ENCODE measurements at places on chromosomes 3 and 15. TPM values are rescaled to one million over a fixed set of nuclear protein-coding genes. Genes with fewer than 3 reads are reported as not detected.

DNA sequence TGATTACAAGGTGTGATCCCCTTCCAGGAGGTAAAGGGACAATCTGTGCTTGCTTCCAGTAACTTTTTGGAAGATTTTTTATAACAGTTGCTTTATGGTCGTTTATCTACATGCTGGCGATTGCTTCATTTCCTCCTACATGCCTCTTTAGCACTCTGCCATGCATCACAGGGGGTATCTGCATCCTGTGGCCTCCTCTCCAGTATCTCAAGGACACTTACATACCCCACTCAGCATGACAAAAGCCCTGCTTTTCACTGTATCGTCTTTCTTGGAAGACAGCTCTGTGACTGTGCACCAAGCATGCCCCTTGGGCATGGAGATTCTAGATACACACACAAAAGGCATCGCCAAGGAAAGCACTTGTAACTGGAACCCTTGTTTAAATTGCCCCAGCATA, 25.3 kb downstream of the CAPN3 start:
- DNase-seq, result no peak

GRCh38 chr15:100759698-100760356, 119.8 kb upstream of the ALDH1A3 start:
- DNase-seq, result no peak

Gene NFKBIZ
- polyA plus RNA-seq, result 20.5 TPM

Gene MUC4
- 0.34 TPM for polyA plus RNA-seq

Gene VGLL3
- 25.1 TPM for polyA plus RNA-seq

DNA sequence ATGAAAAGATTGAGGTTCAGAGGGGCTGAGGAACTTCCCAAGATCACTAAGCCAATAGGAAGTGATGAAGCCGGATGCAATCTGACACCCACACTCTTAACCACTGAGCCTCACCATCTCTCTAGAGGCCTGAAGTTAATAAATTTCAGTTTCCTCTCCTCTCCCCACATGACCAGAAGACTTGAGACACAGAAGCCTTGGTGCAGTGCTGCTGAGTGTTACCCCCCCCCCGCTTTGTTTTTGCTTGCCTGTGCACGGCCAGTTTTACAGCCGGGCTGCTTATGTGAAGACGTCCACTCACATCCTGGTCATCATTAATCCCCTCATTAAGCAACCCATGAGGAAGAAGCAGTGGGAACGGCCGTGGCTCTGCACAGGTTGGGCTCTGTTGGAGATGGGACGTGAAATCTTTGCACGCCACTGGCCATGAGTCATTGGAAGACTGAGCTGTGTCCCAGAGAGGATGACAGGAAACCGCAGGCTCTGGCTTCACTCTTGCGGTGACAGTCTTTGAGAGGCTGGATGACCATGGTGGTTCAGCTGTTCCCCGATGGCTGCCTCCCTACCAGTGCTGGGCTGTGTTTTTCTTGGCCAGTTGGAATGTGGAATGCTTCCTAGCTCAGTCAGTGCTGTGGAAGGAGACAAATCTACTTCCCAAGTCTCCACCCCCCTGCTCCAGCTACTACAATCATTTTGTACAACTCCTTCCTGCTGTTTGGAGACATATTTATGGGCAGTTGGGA, 232.6 kb upstream of the LRTM1 start:
- DNase-seq, result no peak

DNA sequence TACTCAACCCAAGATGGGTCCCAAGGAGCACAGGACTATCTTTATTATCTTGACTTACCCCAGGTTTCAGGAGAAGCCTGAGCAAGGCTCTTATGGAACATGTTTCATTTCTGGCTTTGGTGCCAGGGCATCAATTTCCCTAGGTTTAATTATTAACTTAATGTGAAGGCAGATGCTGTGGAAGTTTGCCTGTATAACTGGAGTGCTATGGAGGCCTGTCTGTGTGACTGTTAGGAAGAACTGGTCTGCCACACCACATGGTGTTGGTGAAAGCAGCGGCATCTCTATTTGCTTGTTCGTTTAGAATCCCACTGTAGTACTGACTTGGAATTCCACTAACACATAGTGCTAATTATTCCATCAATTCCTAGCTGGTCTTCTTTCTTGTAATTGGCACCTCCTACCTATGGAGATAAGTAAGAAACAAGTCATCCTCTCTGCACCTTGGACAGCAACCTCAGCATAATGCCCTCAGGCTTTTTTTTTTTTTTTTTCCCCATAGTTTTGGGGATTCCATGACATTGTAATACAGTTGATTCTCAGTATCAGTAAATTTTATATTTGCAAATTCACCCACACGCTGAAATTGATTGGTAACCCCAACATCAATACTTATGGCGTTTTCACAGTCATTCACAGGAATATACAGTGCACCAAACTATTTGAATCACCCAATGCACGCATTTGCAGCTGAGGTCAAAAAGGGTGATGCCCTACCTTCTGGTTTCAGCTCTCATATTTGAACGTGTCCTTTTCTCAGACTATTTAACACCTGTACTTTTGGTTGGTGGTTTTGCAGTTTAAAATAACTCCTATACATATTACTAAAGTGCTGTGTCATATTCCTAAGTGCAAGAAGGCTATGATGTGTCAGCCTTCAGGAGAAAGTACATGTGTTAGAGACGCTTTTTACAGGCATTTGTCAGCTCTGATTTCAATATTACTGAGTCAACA, 772.8 kb upstream of the LMCD1 start:
- DNase-seq, result no peak

GRCh38 chr3:159881208-159881607, 107.4 kb upstream of the IL12A start:
- DNase-seq, result no peak

Gene ACAN
- polyA plus RNA-seq, result 0.83 TPM

DNA sequence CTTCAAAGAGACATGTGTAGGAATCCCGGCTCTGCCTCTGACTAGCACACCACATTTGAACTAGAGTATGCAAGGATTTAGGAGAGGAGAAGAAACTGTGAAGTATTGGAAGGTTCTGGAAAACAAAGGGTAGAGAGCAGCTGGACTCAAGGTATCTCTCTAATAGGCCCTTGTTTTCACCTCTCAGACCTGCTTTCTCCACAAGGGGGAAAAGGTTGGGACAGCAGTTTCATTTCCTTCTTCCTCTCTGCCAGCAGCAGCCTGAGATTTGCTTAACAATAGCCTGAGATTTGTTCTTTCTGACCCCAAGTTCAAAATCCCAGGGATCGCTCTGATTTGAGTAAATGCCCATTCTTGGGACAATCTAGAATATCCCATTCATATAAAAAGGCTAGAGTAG, 430.6 kb upstream of the MCTP2 start:
- DNase-seq, result no peak

GRCh38 chr15:91632176-91632575, 221.3 kb upstream of the SLCO3A1 start:
- no peak for DNase-seq

Measured in right lung (tissue), 10 donors.